Amniotic stem cell (primary cell): ENCODE measurements at places on chromosomes 3 and 15.
A peak's percentile ranks its signal among the peaks of the same experiment; 100 is the strongest.

- peak; percentile 67 for DNase-seq
Measured at GRCh38 chr15:67091071-67091979, 25.9 kb downstream of the SMAD3 start.

GRCh38 chr3:131786386-131786785 is 248.4 kb downstream of the CPNE4 start:
- no peak for DNase-seq

DNA sequence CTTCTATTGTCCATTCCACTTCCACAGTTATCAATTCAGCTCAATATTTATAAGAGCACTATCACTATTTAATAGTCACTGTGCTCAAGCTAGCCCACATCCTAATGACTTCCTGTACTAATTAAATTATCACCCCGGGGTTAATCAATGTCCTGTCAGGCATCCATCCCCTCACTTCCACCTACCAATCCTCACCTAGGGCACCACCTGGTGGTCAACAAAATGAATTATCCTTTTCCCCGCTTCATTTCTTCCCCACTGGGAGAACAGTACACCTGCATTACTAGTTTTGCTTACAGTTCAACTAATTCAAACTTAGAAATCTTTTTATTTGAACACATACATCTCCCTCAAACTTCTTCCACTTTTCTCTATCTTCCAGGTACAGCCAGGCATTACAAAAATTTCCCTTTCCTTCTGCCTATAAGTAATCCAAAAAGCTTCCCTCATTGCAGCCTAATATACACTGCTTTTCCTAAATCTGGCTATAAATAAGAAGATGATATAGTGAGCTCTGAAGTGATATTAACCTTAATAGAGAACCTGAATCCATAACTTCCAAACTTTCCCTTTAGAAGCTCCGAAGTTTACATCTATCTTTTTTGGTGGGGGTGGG is 68.5 kb downstream of the TMCC1 start:
- peak; percentile 5 for DNase-seq

GRCh38 chr15:75174729-75175128 is 27.0 kb upstream of the C15orf39 start:
- no peak for DNase-seq

DNA sequence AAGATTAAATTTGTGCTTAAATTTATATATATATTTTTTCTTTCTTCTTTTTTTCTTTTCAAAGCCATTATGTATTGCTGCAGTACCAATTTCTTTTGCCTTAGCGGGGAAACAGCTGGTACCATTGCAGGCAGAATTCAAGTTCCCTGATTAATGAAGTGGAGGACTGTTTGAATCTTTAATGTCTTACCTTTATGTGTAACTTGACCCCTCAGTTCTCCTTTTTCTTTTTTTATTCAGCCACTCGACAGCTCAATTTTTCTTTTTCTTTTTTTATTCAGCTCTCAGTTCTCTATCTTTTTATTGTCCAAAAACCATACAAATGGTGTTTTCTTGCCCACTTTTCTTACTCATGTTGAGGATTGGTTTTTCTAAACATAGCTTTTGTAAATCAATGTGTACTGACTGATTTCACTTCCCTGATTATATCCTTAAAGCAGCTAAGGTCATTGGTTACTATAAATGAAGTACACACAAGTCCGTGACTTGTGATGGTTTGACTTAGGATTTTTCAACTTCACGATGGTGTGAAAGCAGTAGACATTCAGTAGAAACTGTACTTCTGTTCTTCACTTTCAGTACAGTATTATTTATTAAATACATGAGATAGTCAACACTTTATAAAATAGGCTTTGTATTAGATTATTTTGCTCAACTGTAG is 22.8 kb downstream of the ATP2C1 start:
- no peak for DNase-seq

DNA sequence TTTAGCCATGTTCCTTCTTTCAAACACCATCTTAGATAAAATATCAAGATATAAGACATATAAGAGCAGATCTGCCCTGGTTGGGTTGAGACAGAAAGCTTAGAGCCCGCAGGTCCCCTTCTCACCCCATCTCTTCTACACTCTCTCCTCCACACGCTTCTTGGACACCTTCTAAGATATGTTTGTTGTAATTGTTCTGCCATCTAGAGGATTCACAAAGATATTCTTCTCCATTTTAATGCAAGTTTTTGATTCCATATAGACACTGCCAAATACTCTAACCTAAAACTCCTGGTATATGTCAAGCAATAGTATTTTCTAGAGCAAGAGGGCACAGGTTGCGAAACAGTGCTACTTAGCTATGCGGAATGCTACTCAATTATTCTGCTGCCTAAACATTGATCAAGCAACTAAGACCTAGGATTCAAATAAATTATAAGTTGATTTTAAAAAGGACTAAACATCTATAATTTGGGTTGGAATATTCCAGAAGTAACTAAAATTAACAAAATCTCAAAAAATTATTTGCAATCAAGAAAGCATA is 6.8 kb downstream of the CHRM5 start:
- DNase-seq, result no peak

GRCh38 chr3:118098827-118099226 is 935.8 kb downstream of the IGSF11 start:
- DNase-seq, result no peak

DNA sequence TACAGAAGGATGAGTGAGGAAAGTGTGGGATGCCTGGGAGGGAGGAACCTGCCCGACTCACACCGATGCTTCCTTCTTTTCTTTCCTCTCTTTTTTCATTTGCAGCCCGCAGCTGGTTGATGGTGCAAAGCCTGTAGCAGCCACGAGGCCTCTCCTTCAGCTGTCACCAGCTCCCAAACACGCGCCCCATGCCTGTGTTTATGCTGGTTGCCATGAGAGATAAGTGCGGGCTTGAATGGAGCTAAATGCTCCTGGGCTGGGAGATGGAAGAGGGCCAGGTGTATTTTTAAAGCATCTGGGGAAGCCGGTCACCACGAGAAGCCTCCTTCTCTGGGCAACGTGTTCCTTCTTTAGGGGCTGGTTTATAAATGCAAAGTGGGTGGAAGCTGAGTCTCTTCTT is 9.3 kb downstream of the COLQ start:
- DNase-seq, result no peak

DNA sequence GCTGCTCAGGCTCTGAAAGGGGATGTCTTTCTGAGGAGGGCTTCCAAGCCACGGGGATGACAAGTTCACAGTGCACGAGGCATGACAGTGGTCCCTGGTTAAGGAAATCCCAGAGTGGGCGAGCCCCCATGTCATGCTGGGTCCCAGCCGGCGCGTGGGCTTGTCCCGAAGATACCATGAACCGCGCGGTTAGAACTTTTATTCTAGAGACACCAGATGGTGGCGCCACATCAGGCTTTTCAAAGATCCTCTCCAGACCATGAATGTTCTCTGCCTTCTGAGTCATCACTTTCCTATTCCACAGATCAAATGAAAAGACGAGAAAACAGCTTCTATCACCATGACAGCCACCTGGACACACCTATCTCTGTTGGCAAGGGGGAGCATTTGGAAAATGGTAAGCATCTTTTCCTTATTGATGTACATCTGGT is 227.8 kb upstream of the LYSMD4 start:
- no peak for DNase-seq

GRCh38 chr3:56135941-56136340 is 332.3 kb downstream of the ERC2 start:
- DNase-seq, result no peak

- no peak for DNase-seq
Measured at GRCh38 chr15:67149068-67149772, 83.8 kb downstream of the SMAD3 start.

- peak; percentile 13 for DNase-seq
Measured at GRCh38 chr15:66498501-66499386, 1.2 kb upstream of the SNAPC5 start.

DNA sequence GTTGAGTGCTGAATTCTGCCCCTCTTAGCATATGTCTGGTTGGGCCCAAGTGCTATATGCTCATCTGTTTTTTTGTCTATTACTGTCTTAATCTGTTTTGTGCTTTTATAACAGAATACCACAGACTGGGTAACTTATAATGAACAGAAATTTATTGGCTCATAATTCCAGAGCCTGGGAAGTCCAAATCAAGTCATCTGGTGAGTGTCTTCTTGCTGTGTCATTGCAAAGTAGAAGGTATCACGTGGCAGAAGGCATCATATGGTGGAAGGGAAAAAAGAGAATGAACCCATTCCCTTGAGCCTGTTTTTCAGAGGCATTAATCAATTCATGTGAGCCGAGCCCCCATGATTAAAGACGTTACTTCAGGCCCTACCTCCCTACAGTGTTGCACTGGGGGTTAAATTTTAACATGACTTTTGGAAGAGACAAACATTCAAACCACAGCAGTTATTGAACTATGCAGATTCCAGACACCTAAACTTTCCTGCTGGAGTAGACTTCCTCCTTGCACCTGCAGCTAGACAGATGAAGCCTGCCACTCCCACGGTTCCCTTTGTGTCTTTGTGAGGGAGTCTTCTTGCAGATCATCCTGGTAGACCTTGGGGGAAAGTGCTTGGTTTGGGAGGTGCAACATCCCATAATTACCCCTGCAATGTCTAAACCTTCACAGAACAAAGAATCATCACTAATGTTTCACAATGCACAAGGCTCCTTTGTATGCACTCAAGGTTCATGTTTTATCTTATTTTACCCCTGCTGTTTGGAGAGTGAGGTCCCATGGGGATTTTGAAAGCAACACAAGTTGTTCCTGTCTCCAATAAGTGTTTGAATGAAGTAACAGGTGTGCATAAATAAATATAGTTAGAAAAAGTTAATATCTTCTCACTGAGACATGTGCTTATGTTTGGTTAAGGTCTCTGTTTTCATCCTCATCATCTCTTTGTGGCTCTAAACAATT is 64.7 kb upstream of the XCR1 start:
- no peak for DNase-seq

DNA sequence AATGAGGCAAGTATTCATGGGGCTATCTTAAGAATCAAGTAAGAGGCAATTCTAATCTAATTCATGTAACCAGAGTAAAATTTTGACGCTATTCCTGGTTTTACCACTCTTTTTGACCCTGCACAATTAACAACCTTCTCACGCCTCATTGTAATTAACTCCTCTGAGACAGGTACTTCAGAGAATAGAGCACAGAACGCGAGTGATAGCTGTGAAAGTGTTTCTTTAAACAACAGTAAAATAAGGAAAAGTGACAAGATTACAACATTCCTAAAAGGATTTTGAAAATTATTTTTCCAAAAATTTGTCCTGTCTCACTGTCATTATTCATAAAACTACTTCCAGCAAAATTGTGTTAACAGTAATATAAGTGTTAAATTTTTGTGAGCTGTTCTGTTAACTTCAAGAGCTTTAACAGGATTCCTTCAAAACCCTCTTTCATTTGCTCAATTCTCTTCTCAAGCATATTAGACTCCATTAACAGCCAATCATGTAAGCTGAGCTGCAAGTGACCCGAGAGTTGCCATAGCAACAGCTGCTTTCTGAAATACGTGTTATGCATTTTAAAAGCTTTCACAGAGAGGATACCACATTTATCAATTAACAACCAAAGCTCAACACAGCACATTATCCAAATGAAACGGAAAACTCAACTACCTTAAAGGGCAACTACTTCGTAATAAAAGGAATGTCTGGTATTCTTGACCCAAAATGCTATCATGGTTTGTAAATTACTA is 93.1 kb downstream of the STAG1 start:
- DNase-seq, result peak; percentile 25

- no peak for DNase-seq
Measured at GRCh38 chr3:128975276-128975675, 18.6 kb downstream of the CFAP92 start.

DNA sequence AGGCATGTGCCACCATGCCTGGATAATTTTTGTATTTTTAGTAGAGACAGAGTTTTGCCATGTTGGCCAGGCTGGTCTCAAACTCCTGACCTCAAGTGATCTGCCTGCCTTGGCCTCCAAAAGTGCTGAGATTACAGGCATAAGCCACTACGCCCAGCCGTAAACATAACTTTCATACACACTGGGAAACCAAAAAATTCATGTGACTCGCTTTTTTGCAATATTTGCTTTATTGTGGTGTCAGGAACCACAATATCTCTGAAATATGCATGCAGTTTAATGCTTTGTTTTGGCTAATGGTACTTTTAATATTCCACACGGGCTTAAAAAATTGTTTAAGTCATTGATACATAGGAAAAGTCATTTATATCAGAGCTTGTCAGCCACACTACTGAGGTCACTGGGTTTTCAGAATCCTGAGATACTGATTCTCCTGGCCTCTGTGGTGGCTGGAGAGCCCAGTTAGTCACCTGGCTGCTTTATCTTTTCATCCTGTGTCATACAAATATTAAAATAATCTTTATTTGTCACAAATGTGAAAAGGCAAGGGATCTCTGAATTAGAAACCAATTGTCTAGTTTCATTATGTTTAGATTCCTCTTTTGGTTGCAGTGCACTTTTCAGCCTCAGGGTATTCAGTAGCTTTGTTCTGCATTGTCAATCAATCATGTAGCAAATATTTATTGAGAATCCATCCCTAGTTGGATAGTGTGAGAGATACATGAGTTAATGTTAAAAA is 10.0 kb downstream of the TMEM62 start:
- DNase-seq, result no peak

DNA sequence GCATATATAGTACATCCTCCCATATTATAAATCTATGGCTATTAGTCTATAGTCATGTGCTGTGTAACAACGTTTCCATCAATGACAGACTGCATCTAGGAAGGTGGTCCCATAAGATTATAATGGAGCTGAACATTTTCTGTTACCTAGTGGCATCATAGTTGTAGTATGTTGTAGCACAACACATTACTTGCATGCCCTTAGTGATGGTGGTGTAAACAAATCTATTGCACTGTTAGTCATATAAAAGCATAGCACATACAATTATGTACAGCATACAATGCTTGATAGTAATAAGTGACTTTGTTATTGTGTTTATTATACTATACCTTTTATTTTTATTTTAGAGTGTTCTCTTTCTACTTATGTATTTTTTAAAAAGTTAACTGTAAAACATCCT is 37.4 kb upstream of the TNFSF10 start:
- no peak for DNase-seq

GRCh38 chr15:66815318-66815717 is 113.3 kb downstream of the SMAD6 start:
- DNase-seq, result no peak

DNA sequence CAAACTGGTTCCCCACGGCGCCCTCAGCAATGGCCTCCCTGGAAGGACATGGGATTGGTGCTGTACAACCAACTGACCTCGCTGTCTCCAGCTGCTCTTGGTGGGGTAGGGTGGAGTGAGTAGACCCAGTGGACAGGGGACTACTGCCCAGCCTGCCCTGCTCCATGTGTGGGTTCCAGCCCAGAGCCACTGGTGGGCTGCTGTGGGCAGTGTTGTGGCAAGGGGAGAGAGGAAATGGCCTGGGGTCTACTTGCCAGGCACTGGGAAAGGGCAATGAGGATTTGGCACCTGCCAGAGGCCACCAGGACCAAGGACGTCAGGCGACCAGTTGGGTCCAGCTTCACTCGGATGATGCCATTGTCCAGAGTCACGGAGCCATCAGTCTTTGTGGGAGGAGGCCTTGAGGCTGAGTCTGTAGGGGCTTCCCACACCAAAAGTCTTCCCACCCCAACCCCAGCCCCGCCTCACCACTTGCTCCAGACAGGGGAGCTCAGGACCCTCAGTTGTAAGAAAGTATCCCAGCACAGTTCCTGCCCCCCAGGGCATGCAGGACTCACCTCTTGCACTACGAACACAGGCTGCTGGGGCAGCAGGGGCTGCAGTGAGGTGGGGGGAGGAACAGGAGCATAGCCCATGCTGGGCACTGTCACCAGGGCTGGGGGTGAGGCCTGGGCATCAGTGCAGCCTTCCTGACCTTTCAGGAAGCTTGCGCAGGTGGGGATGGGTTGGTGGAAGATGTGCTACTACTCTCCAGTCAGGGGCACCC is 9.5 kb downstream of the MAN2C1 start:
- DNase-seq, result no peak
